ENCODE measurements at places on chromosomes 1 and 21.
A peak's percentile ranks its signal among the peaks of the same experiment; 100 is the strongest.

DNA sequence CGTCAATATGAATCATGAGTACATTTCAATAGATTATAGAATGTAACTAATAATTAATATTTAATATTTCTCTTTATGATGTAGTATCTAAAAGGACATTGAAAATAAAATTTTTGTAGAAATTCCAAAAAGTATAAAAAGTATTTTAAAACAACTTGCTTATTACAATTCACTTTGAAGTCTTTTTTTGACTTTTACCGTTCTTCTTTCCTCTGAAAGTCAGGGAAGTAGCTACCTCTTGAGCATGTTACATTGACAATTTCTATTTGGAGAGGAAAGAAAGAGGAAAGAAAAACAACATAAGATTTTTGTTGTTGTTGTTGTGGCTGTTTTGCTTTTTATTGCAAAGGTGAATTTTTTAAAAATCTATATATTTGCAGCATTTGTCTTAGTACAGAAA, 1.3 kb downstream of the PTPRC start:
- no peak for DNase-seq

GRCh38 chr1:206508956-206509355, 1.6 kb downstream of the RASSF5 start:
- no peak for DNase-seq

- DNase-seq: no peak
These were observed 62.9 kb downstream of the B3GALT5 start for GRCh38 chr21:39675590-39675989.

GRCh38 chr1:82215853-82216175, 415.1 kb downstream of the ADGRL2 start:
- no peak for DNase-seq

DNA sequence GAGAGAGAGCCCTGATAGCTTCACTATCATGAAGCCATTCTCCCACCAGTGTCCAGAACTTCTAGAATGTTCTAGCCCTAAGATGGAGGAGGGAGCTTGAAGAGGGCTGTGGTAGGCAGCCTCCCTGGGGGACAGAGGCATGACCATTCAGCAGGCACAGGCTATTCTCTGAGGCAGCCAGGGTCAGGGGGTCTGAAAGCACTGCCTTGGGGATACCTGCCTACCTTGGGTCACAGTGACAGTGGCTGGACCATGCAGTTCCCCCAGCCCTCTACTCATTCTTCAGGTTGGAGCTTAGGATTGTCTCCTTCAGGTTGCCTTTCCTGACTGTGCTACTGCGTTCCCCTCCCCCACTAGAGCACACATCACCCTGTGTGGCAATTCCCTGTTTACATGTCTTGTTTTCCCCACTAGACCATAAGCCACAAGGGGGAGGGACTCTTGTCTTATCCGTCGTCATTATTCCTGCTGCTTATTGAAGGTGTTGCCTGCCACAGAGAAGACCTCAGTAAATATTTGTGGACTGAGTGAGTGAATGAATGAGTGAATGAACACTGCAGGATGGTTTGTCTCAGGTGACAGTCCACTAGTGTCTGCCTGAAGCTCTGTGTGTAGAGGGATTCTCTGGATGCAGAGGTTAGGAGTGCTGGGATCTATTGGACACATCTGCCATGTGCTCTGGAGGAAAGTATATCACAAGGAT, 5.2 kb downstream of the ZDHHC18 start:
- no peak for DNase-seq

GRCh38 chr1:183859831-183860230, 54.9 kb downstream of the RGL1 start:
- DNase-seq: no peak

DNA sequence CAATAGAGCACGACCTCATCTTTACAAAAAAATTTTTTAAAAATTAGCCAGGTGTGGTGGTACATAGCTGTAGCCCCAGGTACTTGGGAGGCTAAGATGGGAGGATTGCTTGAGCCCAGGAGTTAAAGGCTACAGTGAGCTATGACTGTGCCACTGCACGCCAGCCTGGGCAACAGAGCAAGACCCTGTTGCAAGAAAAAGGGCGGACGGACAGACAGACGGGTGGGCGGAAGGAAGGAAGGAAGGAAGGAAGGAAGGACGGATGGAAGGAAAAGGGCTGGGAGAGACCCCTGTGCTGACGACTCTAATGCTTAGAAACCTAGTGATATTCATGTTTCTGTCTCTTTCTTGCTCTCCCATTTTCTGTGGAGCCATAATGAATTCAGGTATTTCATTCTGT, 14.4 kb downstream of the PI4KB start:
- no peak for DNase-seq

- peak; percentile 20 for DNase-seq
These were observed 5.8 kb upstream of the CTSE start for GRCh38 chr1:206029484-206029883.

DNA sequence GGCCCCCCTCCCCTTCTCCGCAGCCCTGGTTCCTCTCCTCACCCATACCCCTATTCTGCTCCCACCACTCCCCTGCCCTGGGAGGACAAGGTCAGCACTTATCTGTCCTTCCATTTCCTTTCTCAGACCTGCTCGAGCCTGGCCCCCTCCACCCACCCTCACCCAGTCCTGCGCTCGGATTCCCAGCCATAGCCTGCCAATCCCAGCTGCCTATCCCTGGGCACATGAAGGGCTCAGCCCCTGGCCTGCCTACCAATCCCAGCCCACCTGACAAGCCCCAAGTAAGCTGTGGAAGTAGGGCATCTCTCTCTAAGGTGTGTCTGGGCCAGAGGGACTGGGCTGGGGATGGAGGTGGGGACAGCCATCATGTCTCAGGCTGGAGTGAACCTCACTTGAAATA, 5.4 kb downstream of the BLACAT1 start:
- no peak for DNase-seq

- no peak for DNase-seq
These were observed 49.9 kb upstream of the CLIC4 start for GRCh38 chr1:24695202-24695974.

- DNase-seq: no peak
These were observed 6.5 kb upstream of the ZZZ3 start for GRCh38 chr1:77688939-77689338.

- no peak for DNase-seq
These were observed 81.0 kb upstream of the KCNK2 start for GRCh38 chr1:215001419-215002021.

GRCh38 chr1:92945748-92946270, 15.5 kb downstream of the DIPK1A start:
- DNase-seq: no peak

GRCh38 chr1:160837558-160838205, 25.0 kb downstream of the CD244 start:
- no peak for DNase-seq

GRCh38 chr21:35273333-35273732, 224.2 kb upstream of the RUNX1 start:
- DNase-seq: no peak

GRCh38 chr1:181113059-181113641, 24.6 kb downstream of the IER5 start:
- no peak for DNase-seq

DNA sequence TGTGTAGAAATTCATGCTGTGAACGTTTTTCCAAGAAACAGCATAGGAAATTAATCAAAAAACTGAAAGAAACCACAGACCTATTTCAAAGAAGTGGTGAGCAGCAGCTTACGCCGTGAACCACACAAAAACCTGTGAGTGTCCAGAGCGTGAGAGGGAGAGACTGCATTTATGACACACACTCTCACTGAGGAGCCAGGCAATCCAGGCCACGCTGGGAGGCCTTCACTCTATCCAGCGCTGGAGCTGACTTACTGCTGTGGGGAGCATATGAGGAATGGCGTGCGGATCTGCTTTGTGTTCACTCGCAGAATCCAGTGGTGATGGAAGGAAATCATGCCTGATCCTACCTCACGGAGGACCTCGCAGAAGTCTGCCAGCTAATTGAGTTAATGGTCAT, 12.7 kb downstream of the ADAMTS1 start:
- no peak for DNase-seq

DNA sequence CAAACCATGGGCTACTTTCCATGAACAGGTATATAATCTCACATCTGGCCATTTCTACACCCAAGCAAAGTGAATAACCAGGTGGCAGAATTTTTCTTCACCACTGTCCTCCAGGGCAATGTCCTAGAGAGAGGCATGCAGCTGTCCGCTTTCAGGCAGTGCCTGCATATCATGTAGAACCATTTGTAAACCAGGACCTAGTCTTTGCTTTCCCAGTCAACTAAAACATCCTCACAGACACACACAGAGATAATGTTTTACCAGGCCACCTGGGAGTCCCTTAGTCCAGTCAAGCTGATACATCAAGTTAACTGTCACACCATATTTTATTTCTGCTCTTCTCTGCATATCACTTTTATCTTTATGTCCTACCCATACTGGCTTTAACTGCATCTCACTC, 26.2 kb downstream of the TNFSF18 start:
- DNase-seq: no peak

- DNase-seq: peak; percentile 80
These were observed 2.9 kb upstream of the S100A2 start for GRCh38 chr1:153568367-153569099.

DNA sequence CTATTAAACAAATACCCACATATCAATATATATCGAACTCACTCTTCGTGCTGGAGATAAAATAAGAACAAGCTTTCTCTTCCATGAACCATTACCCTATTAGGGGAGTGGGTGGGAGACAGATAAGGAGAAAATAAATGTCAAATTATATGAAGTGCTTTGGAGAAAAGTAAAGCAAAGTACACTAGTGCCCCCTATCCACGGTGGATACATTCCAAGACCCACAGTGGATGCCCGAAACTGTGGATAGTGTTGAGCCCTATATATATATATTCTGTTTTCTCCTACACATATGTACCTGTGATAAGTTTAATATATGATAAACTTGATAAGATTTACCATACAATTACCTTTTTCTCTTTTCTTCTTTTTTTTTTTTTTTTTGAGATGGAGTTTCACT, 54.6 kb downstream of the FH start:
- no peak for DNase-seq

Data from GM04504 (cell line).